ENCODE measurements at places on chromosomes 11 and 22. TPM values are rescaled to one million over a fixed set of nuclear protein-coding genes. Genes with fewer than 3 reads are reported as not detected.

Gene OR10A5
- polyA plus RNA-seq, result not detected

Gene OR52E2
- polyA plus RNA-seq, result not detected

Gene HTR3A
- polyA plus RNA-seq, result not detected

Gene TLCD5
- polyA plus RNA-seq, result not detected

Gene GDPD4
- polyA plus RNA-seq, result not detected

Gene MEI1
- polyA plus RNA-seq, result 37.0 TPM

Gene MS4A15
- polyA plus RNA-seq, result not detected

Gene IGSF22
- polyA plus RNA-seq, result not detected

Gene ESAM
- 0.18 TPM for polyA plus RNA-seq

Gene SYT12
- not detected for polyA plus RNA-seq

Gene GGTLC3
- polyA plus RNA-seq, result not detected

Gene CD3D
- 2.2 TPM for polyA plus RNA-seq

Gene ELFN2
- polyA plus RNA-seq, result not detected

Gene YPEL4
- 0.56 TPM for polyA plus RNA-seq

Gene TIMP3
- not detected for polyA plus RNA-seq

Gene ZP1
- not detected for polyA plus RNA-seq

Gene POU2F3
- polyA plus RNA-seq, result 0.19 TPM

Gene POU2AF2
- polyA plus RNA-seq, result not detected

Gene BCR
- polyA plus RNA-seq, result 0.97 TPM

Gene GGTLC2
- not detected for polyA plus RNA-seq

Gene MIOX
- polyA plus RNA-seq, result not detected

Gene FIBP
- 118 TPM for polyA plus RNA-seq

Gene OVCH2
- polyA plus RNA-seq, result not detected

Gene CHRM1
- polyA plus RNA-seq, result not detected

Gene OR10G6
- not detected for polyA plus RNA-seq

Gene C11orf91
- not detected for polyA plus RNA-seq

Gene ASCL2
- polyA plus RNA-seq, result 8.3 TPM

Gene SHANK2
- not detected for polyA plus RNA-seq

Gene OR51I1
- not detected for polyA plus RNA-seq

Gene PRAME
- not detected for polyA plus RNA-seq

Gene XKR3
- not detected for polyA plus RNA-seq

Gene CDC42BPG
- not detected for polyA plus RNA-seq

Gene ANGPTL5
- not detected for polyA plus RNA-seq

Gene CSRP3
- polyA plus RNA-seq, result not detected

Gene CALCB
- not detected for polyA plus RNA-seq

Gene DERL3
- 0.28 TPM for polyA plus RNA-seq
